ENCODE measurements at places on chromosomes 7 and 10.
A peak's percentile ranks its signal among the peaks of the same experiment; 100 is the strongest.

GRCh38 chr10:13503745-13504463 lies 24.9 kb downstream of the BEND7 start:
- DNase-seq: no peak

GRCh38 chr10:121112579-121113384 lies 261.6 kb downstream of the WDR11 start:
- no peak for DNase-seq

DNA sequence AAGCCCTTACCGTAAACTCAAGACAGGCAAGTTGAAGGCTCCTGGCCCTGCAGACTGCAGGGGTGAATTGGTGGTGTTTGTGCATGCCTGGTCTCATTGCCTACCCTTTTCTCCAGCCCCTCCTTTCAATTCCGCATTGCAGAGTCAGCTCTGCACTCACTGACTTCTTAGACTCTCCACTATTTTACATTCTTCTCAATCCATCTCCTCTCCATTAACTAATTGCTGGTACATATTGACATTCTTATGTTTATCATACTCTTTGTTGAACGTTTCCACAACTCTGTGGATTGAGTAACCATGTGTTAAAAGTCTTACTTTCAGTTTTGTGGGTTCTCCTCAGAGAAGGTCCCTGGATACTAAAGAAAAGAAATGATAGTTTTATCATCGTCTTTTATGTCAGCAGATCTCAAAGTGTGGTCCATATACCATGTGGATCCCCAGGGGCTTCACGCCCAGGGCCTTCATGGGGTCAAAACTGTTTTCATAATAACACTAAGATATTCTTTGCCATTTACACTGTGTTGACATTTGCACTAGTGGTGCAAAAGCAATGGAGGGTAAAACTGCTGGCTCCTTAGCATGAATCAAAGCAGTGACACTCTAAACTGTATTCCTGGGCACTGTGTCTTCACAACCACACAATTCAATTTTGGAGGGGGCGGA lies 135.4 kb upstream of the FZD1 start:
- DNase-seq: no peak

DNA sequence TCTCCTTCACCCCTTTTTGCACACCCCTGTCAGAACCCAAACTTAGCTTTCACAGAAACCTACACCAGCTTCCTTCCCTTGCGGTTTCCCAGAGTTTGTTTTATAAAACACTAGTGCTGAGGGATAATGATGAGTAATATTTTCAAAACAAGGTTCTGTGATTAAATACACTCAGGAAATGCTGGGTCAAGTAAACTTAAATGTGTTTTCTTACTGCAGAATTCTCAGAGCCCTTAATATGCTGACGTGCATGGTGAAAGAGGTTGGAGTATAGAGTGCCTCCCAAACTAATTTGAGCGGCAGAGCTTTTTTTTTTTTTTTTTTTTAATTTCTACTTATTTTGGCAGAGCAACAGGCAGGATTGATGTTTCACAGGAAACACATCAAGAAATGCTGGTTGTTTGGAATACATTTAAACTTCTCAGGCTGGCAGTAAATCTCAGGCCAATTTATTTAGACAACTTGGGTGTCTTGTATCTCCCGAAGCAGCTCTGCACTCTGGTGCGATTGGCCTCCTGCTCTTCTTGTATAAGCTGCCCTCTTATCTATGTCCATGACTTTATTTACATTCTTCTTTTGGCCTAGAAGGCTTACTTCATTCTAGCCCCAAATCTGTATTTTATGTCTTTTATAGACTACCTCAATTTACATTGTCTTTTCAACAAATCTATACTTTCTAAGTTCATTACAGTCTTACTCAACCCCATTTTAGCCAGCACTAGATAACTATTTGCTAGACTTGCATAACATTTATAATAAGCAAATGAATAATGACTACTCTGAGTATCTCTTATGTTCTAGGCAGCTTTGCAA lies 165.4 kb downstream of the BMPER start:
- no peak for DNase-seq

- DNase-seq: no peak
Measured at GRCh38 chr7:80890426-80891258, 28.2 kb downstream of the SEMA3C start.

GRCh38 chr7:713139-713457 lies 13.4 kb upstream of the DNAAF5 start:
- no peak for DNase-seq

DNA sequence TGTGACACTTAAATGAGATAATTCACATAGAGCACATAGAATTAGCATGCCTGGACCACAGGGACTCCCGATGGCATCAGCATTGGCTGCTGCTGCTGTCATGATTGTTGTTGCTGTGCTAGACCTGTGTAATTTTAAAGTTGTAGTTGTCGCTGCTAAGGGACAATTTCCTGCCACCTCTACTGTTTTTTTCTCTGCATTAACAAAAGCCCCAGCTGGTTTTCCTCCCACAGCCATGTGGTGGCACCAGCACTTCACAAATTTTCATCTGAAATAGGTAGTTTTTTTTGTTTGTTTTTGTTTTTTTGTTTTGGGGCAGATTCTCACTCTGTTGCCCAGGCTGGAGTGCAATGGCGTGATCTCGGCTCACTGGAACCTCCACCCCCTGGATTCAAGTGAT lies 25.4 kb upstream of the PRXL2A start:
- DNase-seq: peak; percentile 21

GRCh38 chr10:10438335-10439100 lies 579.2 kb upstream of the CELF2 start:
- DNase-seq: no peak

- no peak for DNase-seq
Measured at GRCh38 chr7:100476903-100477870, 1.8 kb downstream of the TSC22D4 start.

DNA sequence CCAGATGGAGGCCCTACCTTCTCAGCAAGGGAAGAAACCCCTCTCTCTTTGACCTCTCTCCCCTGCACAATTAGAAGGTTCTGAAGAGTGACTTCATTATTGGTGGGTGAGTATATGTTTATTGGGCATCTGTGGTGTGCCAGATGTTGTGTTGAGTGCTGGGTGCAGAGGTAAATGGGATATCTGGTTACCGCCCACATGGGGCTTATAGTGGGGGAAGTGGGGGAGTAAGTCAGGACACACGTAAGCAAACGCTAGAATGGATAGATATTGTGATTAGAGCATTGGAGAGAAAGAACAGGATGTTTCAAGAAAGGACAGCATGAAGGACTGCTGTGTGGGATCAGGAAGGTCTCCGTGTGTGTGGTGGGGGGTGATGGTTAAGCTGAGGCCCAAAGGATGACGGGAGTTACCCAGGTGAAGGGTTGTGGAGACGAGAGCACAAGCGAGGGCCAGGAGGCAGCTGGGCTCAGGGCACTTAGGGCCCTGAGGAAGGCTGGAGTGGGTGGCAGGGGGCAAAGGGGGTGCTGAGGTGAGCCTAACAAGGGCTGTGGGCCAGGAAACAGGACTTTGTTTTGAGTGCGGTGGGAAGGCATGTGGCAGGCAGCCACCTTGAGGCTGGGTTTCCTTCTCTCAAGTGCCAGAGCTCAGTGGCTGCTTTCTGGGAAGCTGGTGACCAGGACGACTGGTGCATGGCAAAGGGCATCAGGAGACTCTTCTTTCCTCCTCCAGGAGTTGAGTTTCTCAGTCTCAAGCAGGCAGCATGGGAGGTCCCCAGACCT lies 299.9 kb downstream of the RPS24 start:
- no peak for DNase-seq
